ENCODE measurements at places on chromosomes 16 and 17.

- no peak for DNase-seq
Observed at GRCh38 chr17:77385750-77386501, 245.2 kb downstream of the SEC14L1 start.

DNA sequence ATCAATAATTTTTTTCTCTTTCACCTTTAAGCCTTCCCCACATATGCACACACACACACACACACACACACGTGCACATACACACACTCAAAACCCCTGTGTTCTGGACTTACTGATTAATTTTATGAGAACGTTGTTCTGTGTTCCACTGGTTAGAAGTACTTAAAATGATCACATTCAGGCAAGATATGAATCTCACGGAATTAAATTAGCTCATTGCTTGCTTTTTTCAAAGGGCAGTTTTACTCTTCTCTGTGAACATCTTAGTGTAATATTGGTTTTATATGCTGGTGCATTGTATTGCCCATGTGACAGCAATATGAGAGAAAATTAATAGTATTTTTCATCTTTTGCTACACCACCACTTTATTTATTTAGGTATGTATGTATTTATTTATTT lies 377.3 kb upstream of the RBFOX1 start:
- no peak for DNase-seq

- no peak for DNase-seq
Observed at GRCh38 chr16:1525871-1526607, 7.4 kb upstream of the TMEM204 start.

- DNase-seq: peak; percentile 20
Observed at GRCh38 chr16:57906382-57907316, 64.3 kb downstream of the CNGB1 start.
